Stimulated activated CD8-positive, alpha-beta memory T cell treated with anti-CD3 and anti-CD28 coated beads, Interleukin-12 subunit alpha, Interleukin-12 subunit beta, amount 100 ng/mL, for 1 hour (primary cell): ENCODE measurements at places on chromosomes 3 and 15.

GRCh38 chr15:80999623-81000036 is 1.1 kb upstream of the TLNRD1 start:
- peak; percentile 16 for DNase-seq

- DNase-seq, result no peak
These were observed 310.8 kb downstream of the SHQ1 start for GRCh38 chr3:72537448-72537847.

GRCh38 chr15:90974216-90974615 is 19.5 kb downstream of the RCCD1 start:
- DNase-seq, result no peak

DNA sequence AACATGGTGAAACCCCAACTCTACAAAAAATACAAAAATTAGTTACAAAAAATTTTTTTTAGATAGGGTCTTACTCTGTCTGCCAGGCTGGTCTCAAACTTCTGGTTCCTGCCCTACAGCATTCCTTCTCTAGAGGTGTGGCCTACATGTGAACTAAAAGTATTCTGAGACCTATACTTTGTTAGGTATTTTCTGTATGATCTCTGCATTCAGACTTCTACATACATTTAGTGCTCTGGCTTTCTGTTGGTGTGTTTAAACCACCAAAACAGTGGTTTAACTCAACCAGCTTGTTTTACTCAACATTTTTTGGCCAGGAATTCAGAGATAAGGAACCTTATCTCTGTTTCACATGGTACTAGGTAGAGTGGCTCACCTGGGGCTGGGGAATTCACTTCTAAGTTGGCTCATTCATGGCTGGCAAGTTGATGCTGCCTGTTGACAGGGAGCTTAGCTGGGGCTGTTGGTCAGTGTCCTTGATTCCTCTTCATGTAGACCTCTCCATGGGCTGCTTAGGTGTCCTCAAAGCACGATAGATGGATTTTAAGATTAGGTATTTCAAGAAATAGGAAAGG is 41.4 kb upstream of the BSN start:
- no peak for DNase-seq

DNA sequence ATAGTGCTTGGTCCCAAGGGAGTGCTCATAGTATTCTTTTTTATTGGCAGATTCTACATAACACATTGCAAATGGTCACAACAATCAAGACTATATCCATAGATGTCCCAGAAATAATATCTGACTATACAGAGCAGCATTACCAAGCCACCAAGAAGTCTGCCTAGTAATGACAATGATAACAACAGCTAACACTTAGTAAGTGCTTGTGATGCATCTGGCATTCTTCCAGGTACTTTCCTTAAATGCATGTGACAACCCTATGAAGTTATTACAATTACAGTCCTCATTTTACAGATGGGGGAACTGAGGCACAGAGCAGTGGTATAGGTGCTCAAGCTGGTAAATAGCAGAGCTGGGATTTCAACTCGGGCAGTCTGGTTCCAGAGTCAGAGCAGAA is 49.6 kb upstream of the ICE2 start:
- DNase-seq, result no peak

GRCh38 chr3:71128961-71129360 is 454.6 kb downstream of the FOXP1 start:
- DNase-seq, result no peak

GRCh38 chr15:74870436-74871215 is 2.5 kb downstream of the SCAMP2 start:
- no peak for DNase-seq

DNA sequence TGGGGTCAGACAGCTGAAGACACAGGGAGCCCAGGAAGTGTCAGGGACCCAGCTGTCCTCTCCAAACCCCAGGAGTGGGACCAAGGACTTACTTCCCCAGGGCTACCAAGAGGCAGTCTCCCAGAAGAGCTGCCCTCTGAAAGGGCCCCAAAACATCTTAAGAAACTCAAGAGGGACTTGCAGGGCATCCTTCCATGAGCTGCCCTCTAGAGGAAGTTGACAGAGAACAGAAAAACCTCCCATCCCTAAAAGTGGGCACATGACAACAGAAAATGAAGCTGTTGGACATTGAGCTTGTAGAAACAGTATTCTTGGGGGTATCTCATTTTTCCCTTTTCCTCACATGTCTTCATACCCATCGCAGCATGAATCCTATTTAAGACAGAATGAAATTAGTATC is 58.9 kb downstream of the MECOM start:
- DNase-seq, result no peak

DNA sequence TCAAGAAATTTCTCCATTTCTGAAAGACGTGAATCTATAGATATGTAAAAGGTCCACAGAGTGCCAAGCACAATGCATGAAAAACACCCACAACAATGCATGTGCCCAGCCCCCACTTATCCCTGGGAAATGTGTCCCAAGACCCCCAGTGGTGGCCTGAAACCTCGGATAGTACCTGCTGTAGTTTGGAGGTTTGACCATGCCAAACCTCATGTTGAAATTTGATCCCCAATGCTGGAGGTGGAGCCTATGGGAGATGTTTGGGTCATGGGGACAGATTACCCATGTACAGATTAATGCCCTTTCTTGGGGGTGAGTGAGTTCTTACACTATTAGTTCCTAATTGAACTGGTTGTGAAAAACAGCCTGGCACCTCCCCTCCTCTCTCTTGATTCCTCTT is 21.4 kb upstream of the MYZAP start:
- no peak for DNase-seq

- DNase-seq, result no peak
These were observed 319.8 kb downstream of the FHIT start for GRCh38 chr3:60931452-60931851.

DNA sequence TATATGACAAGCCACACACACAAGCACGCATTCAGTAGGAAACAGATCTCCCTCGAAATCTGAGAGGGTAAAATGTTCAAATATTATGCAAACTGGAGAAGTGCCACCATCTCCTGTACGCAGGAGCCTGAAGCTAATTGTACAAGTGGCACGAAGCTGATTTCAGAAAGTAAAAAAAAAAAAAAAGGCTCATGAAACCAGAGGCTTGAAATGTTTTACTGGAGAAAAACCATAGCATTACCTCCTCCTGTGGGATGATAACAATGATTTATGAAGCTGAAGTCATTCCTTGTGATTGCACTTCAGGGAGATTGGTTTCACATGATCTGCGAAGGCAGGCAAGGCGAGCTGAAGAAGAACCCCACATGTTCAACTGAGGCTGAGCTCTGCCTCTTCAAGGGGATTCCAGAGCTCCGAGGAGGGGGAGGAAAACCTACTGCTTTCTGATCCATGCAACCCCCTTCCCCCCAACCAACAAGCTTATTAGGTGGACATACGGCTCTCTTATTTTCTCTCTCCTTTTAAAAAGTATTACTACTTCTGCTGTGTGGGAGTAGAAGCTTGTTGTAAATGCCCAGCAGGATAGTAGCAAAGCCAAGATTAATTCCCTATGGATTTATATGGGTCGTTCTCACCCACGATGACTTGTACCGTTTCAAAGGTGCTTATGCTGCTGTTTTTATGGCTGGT is 101.1 kb downstream of the GREM1 start:
- DNase-seq, result no peak

GRCh38 chr15:79629687-79630086 is 197.6 kb downstream of the MINAR1 start:
- no peak for DNase-seq

DNA sequence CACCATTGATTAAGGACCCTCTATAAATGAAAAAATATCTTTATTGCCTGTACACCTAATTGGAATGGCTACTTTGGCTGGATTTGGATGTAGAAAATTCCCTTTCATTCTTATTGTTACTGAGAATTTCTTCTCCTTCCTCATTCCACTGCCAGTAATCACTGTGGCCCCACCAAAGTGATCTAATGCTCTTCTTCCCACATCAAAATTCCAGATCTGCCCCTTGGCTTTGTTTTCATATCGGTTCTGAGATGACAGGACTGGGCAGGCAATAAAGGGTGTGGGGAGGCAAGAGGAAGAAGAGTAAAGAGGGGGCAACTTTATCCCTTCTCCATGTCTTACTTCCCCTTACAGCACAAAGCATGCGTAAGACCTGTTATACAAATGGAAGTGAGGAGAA is 2.1 kb downstream of the ANKUB1 start:
- no peak for DNase-seq

- DNase-seq, result no peak
These were observed 34.5 kb upstream of the INSYN1 start for GRCh38 chr15:73787621-73788020.

DNA sequence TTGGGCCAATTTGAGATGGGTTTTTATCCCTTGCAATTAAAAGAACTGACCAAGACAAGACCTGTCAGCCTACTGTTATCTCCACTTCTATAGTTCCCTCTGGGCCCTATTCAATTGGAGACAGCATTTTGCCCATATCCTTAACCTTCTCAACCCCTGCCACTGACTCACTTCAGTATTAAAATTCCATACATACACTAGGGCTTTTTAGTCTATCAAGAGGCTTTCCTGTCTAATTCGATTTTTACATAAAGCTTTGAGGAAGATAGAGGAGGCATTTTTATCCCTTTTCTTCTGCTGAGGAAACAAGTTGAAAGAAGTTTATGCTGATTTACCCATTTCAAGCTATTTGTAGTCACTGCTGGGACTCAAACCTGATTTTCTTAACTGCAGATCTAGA is 51.1 kb downstream of the GTF2E1 start:
- DNase-seq, result no peak

DNA sequence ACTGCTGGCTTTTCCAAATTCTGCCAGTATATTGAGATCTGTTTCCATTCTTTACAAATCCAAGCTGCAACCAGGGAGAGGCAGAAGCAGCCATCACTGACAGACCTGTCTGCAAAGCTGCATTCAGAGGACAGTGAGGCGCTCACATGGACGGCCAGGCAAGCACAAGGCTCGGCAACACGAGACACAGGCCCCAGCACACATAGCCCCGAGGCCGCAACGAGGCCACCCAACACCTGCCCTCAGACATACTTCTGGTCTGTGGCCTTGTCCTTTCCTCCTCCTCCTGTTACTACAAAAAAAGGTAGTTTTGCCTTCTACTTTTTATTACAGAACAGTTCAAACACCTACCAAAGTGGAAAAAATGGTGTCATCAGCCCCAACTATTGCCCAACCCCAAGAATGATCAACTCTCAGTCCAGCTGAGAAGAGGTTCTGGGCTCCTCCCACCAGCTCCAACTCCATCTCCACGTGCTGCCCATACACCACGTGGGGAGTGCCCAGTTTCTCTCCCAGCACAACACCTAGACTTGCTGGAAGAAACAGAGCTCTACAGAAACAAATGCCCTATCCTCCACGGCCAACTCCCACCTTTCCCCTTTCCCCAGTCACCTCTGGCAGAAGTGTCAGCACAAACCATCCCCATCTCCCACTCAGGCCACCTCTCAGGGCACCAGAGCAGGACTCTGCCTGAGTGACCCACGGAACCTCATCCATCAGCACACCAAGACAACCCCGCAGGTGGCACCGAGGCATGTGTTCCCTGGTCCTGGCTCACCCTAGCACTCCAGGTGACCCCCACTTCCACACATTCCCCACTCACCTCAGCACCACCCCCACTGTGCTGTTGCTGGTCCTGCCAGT is 7.4 kb downstream of the ZXDC start:
- no peak for DNase-seq

- no peak for DNase-seq
These were observed 55.5 kb upstream of the MRPS22 start for GRCh38 chr3:139288266-139288821.

- no peak for DNase-seq
These were observed 38.4 kb upstream of the CGNL1 start for GRCh38 chr15:57337868-57338411.

GRCh38 chr3:102936511-102937045 is 501.8 kb downstream of the ZPLD1 start:
- no peak for DNase-seq

GRCh38 chr3:126153695-126154360 is 26.6 kb downstream of the ALDH1L1 start:
- DNase-seq, result no peak

- no peak for DNase-seq
These were observed 587.4 kb upstream of the SGO1 start for GRCh38 chr3:20773320-20773984.

DNA sequence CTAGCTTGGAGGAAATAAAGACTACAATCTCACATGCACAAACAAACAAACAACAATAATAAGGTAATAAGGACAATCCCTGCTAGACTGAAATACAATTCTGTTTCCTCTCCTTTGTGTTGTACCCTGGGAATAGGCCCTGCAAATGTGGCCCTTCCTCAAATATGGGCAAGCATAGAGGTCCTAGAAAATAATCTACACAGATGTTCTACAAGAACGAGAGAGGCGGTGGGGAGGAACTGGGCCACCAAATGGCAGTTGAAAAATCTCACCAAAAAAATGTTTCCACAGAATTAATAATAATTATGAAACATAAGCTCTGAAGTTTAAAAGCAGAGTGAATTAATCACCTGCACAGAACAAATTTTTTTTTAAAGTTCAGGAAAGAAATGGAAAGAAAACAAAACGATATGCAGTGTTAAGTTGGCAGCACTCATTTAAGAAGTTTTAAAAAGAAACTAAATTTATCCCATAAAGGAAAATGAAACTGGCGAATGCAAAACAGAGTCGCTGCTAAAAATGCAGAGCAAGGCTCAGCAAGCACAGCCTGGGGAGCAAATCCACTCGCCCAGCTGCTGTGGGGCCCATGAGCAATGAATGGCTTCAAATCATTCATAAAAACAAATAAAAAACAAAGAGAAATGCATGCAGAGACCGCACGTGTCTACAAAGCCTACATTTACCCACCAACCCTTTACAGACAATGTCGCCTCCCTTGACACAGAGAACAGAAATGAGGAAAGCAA is 475.4 kb downstream of the OCA2 start:
- no peak for DNase-seq

GRCh38 chr15:60762167-60762566 is 283.2 kb upstream of the ICE2 start:
- no peak for DNase-seq

DNA sequence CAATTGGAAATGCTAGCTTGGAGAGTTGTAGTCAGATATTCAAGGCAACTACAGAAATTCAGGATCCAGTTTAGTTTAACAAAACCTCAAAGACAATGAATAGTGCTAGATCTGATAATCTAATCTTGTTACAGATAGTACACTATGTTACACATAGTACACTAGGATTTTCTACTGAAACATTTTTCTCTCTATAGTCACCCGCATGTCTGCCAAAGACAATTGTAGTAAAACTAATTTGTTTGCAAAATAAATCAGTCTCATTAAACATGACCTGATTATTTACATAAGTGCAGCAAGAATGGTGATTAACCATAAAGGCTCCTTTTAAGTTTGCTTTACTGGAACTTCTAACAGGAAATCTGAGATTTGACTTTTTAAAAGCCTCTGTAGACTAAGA is 52.0 kb downstream of the ILDR1 start:
- no peak for DNase-seq

DNA sequence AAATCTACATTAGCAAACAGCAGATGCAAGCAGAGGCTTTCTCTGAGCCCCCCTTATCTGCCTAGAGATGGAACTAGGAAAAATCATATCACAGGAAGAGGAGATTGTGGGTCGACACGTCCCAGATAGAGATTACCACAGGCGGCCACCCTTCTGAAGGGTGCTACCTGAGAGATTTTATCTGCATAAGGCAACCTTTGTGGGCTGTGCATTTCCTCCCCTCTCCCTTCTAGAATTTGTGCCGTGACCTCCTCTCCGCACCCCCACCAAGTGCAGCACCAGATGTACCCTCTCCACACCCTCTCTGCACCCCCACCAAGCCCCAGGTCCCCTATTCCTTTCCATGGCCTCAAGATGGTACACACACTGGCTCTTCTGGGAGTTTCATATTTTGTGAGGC is 27.4 kb downstream of the METTL6 start:
- DNase-seq, result no peak
